ENCODE measurements at places on chromosomes 5 and 9.

DNA sequence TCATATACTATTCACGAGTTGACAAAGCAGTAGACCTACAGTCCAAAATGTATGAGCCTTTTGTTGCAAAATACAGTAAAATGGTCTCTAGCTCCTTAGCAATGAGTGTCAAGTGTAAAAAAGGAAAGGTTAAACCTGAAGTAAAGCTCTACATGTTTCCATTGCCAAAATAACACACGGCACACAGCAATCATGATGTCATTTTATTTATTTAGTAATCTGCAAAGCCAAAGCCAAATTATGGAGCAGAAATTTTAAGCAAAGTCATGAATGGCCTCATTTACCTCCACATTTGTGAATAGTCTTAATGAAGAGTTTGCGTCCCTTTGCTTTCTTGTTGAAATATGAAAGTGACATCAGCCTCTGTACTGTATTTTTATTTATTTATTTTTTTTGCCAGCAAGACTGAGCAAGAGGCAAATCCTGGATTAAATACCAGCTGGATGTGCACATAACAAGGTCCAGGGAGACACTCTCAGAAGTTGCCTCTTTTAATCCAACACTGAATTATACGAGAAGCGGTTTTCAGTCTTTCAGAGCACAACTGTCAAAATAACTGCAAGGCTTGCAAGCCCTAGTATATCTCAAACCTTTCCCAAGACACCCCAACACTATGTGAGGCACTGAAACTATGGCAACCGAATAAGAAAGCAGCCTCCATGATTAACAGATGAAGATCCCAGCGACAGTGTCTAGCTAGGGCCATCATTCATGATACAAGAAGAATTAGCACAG is 9.7 kb downstream of the SEMA6A start:
- no peak for DNase-seq

DNA sequence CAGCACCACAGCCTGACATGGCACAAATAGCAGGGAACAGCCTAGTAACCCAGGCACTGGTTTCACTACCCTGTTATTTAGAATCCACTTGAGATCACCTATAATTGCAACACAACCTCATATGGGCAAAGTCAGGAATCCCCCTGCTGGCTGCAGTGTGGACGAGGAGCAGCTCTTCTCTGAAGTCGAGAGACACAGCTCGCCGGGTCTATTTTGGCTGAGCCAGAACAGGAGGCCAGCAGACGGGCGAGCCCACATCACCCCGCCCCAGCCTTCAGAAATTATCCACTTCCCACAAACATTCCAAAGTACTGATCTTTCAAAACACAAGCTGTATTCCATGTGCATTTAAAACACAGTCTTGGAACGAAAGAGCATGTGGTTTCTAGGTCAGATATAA is 179.0 kb downstream of the ROR2 start:
- no peak for DNase-seq

DNA sequence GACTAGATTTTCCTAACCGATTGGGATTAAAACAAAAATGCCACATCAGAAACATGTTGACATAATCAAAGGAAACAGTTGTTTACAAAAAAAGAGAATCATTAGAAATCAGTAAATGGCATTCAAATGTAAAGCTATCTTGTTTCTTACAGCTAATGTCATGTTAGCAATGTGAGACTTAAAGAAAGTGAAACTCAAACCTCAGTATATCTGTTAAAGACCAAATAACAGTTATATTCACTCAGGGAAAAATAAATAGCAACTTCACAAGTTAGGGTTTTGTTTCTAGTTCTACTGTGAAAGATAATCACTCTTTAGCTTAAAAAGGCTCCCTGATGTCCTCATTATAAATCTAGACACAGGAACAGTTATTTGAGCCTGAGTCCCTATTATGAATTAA is 189.3 kb upstream of the EFNA5 start:
- no peak for DNase-seq

- no peak for DNase-seq
Measured at GRCh38 chr9:122998448-122998847, 35.0 kb upstream of the GPR21 start.

DNA sequence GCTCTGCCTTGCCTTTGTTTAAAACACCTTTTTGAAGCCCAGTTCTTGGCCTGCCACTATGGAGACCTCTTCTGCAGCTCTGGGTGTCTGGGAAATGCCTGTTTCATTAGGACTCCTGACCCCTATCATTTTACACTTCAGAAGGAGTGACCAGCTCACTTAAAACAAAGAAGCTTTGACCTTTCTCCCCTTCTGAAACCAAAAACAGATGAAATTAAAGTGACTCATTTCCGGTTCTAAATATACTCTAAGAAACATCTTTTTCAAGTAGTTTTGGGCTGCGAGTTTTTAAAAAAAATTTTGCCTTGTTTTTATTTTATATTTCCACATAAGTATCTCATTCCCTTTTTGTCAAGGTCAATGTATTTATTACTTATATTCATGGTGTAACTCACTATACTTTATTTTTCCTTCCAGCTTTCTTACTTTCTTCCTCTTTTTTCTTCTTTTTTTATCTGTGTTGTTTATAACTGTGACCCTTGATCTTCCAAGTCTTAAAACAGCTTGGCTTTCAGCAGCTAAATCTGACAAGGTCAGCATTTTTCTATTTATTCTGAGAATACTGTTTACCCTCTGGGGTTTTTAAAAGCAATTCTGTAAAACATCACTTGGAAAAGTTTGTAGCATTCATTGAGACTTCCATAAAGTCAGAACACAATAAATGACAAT is 672.9 kb downstream of the NR2F1-AS1 start:
- DNase-seq = no peak

GRCh38 chr9:116308076-116308475 is 154.5 kb downstream of the PAPPA start:
- no peak for DNase-seq

- no peak for DNase-seq
Measured at GRCh38 chr5:151719228-151720000, 32.7 kb upstream of the SPARC start.

GRCh38 chr5:96331681-96332361 is 101.2 kb downstream of the PCSK1 start:
- no peak for DNase-seq

GRCh38 chr9:88995200-88995577 is 3.9 kb downstream of the S1PR3 start:
- DNase-seq = no peak

DNA sequence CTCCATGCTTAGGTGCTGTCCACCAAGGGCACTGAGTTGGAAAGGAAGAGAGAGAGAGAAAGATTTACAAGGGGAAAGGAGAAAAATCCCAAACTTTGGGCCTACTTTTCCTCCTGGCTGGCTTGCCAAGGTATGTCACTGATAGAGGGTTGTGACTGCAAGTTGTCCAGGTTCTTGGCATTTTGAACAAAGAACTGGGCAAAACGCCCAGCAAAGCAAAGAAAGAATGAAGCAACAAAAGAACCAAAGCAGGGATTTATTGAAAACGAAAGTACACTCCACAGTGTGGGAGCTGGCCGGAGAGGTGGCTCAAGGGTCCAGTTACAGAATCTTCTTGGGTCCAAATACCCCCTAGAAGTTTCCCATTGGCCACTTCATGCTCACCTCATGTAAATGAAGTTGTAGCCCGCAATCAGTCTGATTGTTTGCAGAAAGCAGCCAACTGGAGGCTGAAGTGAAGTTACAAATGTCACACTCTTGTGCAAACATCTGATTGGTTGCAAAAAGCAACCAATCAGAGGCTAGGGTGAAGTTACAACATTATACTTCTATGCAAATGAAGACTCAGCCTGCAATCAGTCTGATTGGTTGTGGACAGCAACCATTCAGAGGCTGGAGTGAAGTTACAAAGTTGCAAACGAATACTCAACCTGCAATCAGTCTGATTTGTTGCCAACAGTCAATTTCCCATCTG is 263.5 kb downstream of the YTHDC2 start:
- DNase-seq = no peak
